ENCODE measurements at places on chromosomes 5 and 9.

- no peak for DNase-seq
Observed at GRCh38 chr5:8949908-8950307, 596.0 kb downstream of the SEMA5A start.

DNA sequence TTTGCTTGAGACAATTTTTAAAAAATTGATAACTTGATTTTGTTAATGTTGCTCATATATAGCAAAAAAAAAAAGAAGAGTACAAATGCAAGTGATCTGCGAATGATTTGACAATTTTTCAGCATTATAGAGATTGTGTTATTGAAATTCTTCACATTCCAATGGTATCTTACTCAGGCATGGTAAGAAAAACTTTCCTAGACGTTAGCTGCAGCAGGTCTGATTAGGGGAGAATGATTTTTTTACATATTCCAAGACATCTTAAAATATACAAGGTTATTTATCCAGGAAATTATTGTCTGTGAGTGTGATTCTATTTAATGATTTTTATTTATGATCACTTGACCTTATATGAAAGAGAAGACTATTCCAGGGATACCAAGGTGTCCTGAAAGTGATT lies 361.9 kb downstream of the MAT2B start:
- no peak for DNase-seq

- DNase-seq, result peak; percentile 44
Observed at GRCh38 chr5:96297290-96297689, 135.8 kb downstream of the PCSK1 start.

- no peak for DNase-seq
Observed at GRCh38 chr9:136584934-136585333, 39.1 kb upstream of the NOTCH1 start.

DNA sequence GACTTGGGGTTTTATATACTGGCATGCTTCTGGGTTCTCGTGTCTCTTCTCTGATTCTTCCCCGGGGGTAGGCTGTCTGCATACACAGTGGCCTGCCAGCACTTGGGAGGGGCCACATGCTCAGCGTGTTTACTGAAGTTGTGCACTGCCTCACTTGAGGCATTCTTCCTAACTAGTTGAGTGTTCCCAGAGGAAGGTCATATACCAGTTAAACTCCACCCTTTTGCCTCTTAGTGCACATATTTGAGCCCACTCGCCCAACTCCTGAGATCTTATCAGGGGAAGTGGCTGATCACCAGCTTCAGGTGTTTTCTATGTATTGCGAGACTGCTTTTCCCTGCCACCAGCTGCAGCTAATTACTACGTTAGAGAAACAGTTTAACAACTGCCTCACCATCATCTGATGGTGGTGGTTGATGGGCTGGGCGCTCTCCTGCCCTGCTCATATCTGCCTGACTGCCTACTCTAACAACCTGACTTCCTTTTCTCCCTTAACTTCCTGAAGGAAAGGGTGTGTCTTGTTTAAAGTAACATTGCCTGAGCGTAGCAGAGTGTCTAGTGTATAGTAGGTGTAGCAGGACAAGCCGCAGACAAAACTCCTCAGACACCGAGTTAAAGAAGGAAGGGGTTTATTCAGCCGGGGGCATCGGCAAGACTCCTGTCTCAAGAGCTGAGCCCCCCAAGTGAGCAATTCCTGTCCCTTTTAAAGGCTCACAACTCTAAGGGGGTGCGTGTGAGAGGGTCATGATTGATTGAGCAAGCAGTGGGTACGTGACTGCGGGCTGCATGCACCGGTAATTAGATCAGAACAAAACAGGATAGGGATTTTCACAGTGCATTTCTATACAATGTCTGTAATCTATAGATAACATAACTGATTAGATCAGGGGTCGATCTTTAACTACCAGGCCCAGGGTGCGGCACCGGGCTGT lies 60.1 kb upstream of the CLINT1 start:
- DNase-seq, result peak; percentile 3

GRCh38 chr5:1478271-1479035 lies 33.2 kb upstream of the SLC6A3 start:
- DNase-seq, result peak; percentile 52

DNA sequence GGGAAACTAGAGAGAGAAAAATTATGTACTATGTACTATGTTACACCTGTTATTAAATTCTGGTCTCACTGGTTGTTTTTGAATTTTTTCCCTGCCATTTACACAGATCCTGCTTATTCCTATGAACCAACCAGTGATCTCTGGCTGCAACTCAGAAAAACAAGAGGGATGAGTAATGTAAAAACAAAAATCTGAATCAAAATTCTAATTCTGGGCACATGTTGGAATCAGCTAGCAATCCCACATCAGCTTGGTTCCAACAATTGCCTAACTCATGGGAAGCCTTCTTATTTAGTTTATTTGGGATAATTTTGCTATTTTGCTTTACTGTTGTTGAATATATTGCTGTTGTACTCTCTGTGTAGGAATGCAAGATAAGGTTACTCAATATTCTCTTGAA lies 78.3 kb downstream of the PLK2 start:
- no peak for DNase-seq

DNA sequence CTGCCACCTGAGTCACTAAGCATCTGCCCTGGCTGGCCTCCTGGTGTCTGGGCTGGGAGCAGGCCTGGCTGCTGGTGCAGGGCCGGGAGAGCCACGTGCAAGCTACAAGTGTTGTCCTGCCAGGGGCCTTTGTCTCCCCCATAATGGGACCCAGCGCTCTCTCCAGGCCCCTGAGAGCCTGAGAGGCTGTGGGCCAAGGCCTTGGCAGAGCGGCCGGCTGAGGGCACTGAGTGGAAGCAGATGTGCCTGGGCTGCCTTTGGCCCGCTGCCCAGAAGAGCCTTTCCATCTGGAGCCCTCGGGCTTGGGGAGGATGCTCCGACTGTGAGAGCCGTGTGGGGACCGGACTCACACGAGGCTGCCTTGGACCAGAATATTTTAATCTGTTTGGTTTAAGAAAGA lies 185.5 kb downstream of the RGS3 start:
- no peak for DNase-seq

GRCh38 chr5:166957782-166958181 lies 1333.7 kb upstream of the WWC1 start:
- DNase-seq, result no peak

GRCh38 chr9:16252616-16253015 lies 617.9 kb downstream of the BNC2 start:
- no peak for DNase-seq

- no peak for DNase-seq
Observed at GRCh38 chr5:38728029-38728428, 117.8 kb upstream of the OSMR start.

- DNase-seq, result no peak
Observed at GRCh38 chr9:77954666-77955015, 77.0 kb downstream of the GNAQ start.

GRCh38 chr5:110823571-110823970 lies 84.8 kb downstream of the SLC25A46 start:
- no peak for DNase-seq
